Stimulated activated naive CD4-positive, alpha-beta T cell treated with Interleukin-2 at 50 U/mL for 16 hours (primary cell): ENCODE measurements at places on chromosomes 2 and 18.

DNA sequence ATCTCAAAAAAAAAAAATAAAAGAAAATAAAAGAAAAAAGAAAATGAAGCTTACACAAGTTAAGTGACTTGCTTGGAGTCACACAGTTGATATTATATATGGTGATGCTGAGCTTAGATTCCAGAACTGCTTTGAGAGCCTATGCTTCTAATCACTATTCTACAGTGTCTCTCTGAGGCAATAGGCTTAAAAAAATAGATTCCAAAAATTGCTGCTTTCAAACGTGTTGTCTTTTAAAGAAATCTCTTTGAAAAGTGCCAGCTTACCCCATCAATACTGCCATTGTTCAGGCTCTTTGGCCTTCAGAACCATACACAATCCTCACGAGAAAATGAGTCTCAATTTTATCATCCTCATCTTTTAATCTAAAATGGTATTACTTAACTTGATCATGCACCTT is 102.6 kb downstream of the CDK15 start:
- no peak for DNase-seq

- DNase-seq = no peak
Observed at GRCh38 chr2:118539290-118539689, 308.2 kb downstream of the EN1 start.

DNA sequence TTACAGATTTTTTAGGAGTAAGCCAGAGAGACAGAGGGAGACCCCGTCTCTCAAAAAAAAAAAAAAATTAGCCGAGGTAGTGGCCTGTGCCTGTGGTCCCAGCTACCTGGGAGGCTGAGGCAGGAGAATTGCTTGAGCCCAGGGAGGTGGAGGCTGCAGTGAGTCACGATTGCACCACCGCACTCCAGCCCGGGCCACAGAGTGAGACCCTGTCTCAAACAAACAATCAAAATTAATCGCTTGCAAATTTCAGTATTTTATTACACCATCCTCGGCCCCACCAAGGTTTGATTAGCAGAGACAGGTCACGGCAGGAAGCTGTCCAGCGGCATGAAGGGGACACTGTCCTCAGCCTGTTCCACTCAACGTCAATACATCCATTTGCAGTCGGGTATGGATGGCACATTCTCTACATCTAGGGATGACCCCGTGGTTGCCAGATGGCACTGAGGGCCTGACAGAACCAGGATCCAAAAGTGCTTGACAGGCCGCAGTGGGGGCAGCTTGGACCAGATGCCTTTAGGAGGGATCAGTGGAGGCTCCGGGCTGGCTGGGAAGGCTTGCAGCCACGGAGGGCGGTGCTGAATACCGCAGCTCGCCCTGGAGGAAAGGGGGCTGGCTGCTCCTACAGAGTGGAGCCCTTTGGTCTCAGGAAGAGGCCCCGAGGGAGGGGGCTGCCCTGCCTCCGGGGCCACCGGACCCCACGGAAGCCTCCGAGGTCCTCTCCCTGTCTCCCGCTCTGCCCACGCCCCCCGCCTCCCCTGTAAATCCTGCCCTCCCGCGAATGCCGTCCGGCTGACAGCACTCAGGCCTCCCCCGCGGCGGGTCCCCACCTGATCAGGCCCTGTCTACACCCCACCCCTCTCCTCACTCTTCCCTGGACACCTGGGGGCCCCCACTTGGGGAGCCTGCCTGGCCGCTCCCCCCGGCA is 13.1 kb downstream of the ASPRV1 start:
- DNase-seq = no peak

GRCh38 chr2:39059366-39059952 is 61.4 kb downstream of the SOS1 start:
- no peak for DNase-seq

- DNase-seq = no peak
Observed at GRCh38 chr2:60540074-60540473, 13.4 kb downstream of the BCL11A start.

DNA sequence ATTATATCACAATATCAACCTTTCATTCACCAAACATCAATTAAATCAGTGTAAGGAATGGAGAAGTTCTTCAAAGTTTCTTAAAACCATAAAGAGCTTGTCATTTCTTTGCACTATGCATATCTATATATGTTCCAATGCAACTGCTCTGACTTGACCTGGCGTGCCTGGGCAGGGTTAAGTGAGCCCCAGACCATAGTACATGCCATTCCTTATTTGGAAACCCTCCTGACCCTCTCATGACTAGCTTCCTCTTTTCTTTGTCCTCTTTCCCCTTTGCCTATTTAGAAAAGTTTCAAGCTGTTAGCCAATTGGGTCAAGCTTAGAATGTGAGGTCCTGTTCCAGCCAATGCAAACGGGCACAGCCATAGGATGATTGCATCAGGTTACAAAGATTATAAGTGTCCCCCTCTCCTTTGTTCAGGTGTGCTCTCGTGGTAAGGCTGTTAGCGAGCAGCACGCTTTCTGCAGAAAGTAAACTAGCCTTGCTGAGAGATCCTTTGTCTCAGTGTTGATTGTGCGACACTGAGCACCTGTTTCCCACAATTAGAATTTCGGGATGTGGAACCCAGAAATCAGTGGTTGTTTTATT is 78.2 kb upstream of the UXS1 start:
- no peak for DNase-seq

DNA sequence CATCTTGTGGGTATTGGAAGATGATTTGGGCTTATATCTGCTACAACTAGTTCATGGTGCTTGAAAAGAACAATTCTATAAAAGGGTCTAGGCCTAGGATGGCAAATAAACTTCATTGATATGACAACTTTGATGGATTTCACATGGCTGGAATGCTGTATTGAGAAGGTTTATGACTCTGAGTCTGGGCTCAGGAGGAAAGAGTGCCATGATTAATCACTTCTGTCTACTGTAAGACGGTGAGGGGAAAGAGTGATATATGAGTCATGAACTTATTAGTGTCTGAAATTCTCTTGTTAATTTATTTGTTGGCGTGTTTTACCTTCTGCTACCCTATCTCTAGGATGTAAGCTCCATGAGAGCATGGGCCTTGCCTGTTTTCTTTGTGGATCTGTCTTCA is 17.0 kb upstream of the ADCYAP1 start:
- no peak for DNase-seq

GRCh38 chr18:11807233-11807632 is 44.0 kb upstream of the CHMP1B start:
- no peak for DNase-seq

DNA sequence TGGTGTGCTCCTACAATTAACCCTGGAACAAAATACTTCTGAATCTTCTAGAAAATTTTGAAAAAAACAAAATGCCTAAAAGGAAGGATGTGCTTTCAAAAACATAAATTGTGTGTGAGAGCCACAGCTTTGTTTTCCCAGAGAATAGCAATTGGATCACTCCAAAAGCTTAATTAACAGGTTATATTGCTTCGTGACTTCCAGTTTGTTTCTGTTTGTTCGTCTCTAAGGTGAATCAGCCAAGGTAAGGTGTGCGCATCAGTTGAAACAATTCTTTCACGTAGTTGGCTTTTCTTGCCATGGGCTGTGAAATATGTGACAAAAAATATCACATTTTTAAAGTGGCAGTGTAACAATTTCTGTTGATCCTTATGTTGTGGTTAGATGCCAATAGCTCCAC is 90.3 kb upstream of the BARD1 start:
- no peak for DNase-seq

DNA sequence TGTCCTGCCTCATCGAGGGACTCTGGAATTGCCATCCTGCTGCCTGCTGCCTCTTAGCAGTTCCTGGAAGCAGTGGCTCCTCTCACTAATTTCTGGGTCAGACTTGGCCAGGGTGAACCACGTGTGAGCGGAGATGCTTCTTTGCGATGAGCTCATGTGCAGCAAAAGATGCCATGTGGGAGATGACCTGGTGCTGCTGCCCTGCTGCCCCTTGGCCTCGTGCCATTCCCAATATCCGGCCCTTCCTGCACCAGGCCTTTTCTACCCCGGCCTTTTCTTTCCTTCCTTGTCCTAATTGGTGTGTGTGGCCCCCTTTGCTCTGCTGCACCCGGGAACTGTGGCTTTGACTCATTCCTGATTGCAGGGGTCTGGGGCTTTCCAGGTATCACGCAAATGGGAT is 296.9 kb upstream of the HS6ST1 start:
- DNase-seq = no peak

DNA sequence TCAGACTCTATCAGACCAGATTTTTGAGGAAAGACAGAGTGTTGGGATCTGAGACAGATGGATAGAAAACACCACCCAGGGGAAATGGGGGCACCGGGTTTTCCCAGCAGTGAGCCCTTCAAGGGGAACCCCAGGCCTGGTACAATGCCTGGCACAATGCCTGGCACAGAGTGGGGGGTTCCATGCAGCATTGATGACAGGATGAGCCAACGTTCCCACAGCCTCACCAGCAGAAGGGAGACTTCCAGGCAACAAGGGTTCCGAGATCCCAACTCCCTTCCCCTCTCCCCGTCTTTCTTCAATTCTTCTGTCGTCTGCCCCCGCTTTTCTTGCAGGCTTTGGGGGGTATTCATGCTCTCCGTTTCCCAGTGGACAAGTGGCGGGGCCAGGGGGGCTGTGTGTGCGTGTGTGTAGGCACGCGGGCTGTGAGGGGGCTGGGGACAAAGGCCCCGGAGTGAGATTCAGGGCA is 132.1 kb upstream of the HAAO start:
- no peak for DNase-seq

DNA sequence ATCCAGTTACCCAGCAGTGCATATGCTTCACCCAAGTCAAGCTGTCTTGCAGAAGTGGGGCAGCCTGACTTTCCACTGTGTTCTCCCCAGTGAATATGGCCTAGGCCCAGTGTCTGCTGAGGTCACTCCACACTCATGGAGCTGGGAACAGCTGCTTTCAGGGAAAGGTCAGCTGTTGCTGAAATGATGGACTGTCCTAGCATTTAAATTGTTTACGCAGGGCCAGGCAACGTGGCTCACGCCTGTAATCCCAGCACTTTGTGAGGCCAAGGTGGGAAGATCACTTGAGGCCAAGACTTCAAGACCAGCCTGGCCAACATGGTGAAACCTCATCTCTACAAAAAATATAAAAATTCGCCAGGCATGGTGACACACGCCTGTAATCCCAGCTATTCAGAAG is 86.5 kb downstream of the LIPG start:
- no peak for DNase-seq

- no peak for DNase-seq
Observed at GRCh38 chr2:15651367-15651727, 59.7 kb downstream of the DDX1 start.

DNA sequence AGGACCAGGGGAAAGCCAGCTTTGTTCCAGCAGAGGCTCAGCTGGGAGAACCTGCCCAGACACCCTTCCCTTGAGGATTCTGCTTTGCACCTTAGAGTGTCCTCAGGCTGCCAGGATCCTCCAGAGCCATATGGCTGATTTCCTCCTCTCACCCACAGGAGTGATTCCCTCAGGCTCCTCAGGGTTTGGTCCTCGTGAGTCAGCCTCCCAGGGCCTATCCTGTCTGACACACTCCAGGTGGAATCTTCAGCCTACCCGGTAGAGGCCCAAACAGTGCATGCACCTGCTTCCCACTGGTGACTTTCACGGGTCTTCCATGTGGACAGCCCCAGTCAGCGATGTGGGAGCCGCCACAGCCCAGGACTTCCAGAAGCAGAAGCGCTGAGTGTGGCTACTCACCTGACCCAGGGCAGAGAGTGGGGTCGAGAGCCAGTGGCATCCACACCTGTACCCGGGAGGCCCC is 73.3 kb downstream of the TFCP2L1 start:
- DNase-seq = no peak

- no peak for DNase-seq
Observed at GRCh38 chr2:27527182-27527581, 30.5 kb downstream of the GCKR start.

DNA sequence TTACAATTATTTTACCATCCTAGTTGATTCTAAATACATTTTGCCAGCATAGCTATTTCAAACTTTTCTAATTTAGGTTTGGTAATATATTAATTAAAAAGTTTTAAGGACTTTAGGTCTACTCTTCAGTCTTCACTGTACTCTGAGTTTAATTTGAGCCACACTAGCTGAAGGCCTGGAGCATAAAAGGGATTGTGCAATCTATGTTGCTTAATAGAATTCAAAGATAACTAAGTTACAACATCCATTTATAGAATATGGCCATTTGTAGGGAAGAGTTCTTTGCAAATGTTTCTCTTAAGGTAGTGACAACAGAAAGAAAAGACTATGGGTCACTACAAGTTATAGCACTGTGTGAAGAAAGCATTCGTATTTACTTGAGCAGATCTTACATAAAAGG is 702.2 kb upstream of the NRXN1 start:
- DNase-seq = no peak

DNA sequence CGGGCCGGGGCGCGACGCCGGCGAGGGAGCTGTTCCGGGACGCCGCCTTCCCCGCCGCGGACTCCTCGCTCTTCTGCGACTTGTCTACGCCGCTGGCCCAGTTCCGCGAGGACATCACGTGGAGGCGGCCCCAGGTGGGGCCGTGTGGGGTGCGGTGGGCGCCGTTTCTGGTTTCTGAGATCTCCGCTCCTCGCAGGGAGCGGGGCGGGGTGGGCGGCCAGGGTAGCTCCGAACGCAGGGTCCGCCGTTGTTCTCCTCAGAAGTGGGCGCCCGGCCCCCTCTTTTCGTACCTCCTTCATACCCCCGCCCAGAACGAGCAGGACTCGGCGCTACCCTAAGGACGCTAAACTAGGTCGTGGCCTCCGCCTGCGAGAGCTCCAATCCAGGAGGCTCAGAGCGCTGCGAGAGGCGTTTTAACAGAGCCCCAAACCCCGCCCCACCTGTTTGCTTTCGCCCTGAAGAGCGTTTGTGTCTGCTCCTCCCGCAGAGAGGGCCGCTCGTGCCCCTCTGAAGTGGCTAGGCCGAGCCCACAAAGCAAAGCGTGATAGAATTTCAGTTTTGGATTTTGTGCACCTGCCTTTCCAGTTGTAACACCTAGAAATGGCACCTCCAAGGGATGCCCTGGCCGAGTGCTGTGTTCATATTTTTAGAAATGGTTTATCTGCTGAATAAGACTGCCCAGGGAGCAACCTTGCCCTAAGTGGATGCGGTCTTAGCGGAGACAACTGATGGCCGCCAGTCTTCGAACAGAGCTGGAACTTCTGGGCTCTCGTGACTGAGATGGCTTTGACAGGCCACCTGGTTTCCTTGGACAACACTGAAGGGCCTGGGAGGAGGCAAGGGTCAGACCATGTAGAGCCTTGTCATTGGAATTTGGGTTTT is 626 bp downstream of the CAPN10 start:
- peak; percentile 62 for DNase-seq

DNA sequence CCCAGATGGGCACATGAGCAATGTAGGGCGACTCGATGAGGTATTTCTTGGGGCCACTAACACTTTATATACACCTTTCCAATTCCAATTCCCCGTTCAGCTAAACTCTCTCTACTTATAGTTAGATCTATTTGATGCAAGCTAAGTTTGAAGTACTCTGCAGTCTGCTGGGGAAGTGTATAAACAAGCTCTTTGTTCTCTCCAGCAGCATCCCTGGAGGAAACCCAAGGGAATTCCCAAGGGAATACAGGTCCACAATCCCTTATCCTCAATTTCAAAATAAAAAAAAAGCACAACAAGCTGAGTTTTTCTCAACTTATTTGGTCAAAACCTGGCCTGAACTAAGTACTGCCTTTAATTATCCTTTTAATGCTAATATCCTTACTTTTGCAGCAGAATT is 433.3 kb downstream of the NBAS start:
- DNase-seq = no peak
